CD4-positive, alpha-beta T cell treated with Interleukin-1 beta for 1 hour (primary cell): ENCODE measurements at places on chromosomes 7 and 10.

DNA sequence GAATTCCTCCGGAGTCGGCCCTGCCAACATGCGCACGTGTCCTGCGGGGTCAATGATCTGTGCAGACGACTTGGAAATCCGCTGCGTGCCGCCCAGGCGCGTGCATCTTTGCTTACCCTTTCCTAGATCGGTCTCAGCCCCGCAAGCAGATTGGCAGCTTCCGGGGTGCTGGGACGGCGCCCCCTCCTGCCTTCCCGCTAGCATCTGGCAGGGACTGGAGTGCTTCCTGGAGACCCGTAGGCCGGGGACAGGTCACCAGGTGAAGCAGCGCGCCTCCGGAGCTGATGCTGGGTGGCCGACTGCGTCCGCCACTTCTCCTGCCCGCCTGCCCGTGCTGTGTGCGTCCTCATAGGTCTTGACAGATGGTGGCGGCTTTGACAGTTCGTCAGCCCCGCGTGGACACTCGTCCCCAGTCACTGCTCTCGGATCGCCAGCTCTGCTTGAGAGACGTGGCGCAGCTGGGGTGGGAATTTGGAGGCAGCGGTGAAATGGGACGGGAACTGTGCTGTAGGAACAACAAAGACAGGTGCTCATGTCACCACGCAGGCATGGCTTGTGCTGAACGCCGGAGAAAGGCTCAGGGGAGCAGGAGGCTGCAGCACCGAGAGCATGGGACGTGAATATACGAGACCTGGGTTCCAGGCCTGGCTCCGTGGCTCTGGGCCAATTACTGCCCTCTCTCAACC is 21.9 kb upstream of the KCNK18 start:
- DNase-seq = peak; percentile 23

GRCh38 chr10:29950391-29950790 is 109.0 kb downstream of the JCAD start:
- DNase-seq = no peak

DNA sequence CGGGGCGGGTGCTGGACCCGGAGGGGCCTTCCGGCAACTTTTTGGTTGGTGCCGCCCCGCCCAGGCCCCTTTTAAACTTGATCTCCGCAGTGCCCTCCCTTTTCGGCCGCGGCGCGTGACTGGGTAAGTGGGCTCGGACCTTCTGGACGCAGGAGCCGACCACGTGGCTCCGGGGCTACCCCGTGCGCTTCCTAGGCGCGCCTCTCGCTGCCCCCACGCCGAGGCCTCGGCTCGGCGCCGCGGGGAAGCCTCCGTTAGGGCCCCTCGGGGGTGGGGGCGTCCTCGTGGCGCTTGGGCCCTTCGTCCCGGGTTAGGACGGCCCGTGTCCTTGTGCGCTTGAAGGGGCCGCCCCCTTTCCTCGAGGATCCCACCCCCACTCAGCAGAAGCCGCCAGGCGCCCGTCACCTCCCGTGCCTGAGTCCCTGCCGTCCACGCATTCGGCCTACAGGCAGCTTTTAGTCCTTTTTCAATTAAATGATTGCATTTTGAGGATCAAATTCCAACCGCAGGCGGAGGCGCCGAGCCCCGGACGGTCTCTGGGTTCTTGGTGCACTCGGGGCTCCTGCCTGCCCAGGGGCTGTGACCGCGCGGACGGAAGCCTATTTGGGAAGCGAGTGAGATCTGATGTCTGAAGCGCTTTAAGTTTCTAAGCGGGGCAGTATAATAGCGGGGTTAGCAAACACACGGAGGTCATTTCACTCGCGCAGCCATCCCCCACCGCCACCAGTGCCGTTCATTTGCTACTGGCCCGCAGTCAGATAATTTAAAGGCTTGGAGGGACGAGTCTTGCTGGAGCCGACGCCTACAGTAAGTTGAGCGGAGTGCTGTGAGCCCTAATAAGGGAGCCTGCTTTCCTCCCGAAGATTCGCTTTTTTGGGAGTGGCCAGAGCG is 31.8 kb upstream of the TOMM7 start:
- peak; percentile 85 for DNase-seq

DNA sequence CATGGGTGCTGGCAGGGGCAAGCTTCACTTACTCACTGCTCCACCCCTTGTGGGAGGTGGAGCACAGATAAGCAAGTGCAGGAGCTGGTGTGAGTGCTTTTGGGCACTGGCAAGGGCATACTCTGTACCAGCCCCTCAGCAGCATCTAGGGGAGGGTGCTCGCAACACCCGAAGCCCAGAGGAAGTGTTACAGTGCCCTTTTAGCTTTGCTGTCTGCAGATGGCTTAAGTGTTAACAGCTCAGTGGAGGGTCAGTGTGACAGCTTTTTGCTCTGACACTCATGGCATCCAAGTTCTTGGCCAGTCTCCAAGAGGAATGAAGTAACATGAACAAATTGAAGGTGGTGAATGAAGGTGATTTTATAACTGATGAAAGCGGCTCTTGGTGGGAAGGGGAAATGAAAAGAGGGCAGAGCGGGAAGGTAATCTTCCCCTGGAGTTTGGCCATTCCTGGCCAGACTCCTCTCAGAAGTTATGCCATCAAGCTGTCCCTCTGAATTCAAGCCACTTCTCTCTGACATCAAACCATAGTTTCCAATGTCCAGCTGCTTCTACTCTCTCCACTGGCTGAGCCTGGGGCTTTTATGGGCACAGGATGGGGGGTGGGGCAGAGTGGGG is 862.5 kb downstream of the KCNMA1 start:
- DNase-seq = no peak
